ENCODE measurements at places on chromosomes 16 and 17. TPM values are rescaled to one million over a fixed set of nuclear protein-coding genes. Genes with fewer than 3 reads are reported as not detected.

GRCh38 chr17:12673788-12674187 is 8.1 kb downstream of the MYOCD start:
- no peak for DNase-seq

DNA sequence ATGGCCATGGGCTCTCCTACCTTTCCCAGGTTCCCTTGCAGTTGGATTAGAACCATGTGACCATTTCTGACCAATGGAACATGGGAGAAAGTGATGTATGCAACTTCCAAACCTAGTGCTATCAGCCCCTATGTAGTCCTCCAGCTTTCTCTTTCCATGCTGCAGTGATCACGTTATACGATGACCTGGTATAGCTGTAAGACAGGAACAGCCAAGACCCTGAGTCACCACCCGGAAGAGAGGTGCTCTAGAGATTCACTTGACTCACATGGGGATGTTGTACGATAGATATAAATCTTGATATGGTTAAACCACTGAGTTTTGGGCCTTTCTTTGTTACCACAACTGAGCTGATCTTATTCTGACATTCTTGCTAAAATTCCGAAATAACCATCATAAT is 65.1 kb downstream of the NOG start:
- DNase-seq, result no peak

- no peak for DNase-seq
These were observed 111.7 kb downstream of the WWOX start for GRCh38 chr16:78211020-78211599.

DNA sequence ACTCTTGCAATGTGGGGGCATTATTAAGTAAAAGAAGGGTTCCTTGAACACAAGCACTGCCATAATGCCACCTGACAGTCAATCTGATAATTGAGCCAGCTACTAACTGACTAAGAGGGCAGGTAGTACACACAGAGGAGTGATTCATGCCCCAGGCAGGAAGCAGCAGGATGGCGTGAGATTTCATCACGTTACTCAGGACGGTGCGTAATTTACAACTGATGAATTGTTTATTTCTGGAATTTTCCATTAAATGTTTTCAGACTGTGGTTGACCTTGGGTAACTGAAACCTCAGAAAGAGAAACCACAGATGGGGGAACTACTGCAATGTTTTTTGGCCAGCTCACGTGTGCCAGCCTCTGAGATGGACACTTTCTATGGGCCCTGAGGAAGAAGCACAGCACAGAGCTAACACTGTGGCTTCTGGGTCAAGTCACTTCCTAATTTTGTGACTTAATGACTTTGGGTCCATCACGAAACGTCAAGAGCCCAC is 46.7 kb downstream of the C17orf67 start:
- peak; percentile 96 for DNase-seq

GRCh38 chr16:56549161-56549560 is 15.7 kb upstream of the MT4 start:
- DNase-seq, result no peak

DNA sequence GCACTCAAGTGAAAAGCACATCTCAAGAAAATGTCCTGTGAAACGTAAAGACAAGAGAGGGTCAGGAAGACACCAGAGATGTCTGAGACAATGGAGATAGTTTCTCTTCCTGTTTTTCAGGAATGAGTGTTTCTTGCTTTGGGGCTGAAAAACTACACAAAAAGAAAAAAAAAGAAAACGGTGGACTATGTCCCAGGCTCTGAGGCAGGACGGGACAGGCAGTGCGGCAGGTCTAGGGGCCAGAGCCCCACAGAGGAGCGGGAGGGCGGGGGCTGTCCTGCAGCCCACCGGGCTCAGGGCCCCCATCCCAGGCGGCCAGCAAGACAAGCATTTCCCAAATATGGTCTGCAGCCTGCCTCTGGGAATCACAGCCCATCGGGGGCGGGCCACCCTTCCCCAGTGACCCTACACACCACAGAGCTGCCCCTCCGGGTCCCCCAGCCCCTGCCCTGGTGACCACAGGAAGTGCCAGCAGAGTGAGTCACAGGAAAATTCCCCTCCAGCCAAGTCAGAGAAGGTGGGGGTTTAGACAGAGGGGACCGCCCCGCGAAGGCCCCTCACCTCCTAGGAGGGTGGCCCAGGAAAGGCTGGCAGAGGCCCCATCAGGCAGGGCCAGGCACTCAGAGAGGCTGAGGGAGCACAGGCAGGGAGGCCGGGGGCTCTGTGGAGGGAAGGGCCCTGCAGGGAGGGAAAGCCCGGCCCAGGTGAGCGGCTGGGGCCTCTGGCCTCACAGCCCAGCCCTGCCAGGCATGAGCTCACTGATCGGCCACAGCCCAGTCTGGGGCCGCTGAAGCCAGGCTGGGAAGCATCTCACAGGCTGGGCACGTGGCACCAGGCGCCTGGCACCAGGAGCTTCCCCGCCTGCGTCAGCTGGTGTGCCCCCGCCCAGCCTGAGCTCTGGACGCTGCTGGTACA is 6.3 kb downstream of the BCAR1 start:
- DNase-seq, result peak; percentile 98

Gene CBX8
- total RNA-seq, result 5.1 TPM

- DNase-seq, result peak; percentile 38
These were observed 13.9 kb upstream of the KRTAP17-1 start for GRCh38 chr17:41329279-41329948.

Gene CCL3
- total RNA-seq, result not detected

GRCh38 chr16:88999457-89000206 is 22.6 kb upstream of the CBFA2T3 start:
- no peak for DNase-seq

DNA sequence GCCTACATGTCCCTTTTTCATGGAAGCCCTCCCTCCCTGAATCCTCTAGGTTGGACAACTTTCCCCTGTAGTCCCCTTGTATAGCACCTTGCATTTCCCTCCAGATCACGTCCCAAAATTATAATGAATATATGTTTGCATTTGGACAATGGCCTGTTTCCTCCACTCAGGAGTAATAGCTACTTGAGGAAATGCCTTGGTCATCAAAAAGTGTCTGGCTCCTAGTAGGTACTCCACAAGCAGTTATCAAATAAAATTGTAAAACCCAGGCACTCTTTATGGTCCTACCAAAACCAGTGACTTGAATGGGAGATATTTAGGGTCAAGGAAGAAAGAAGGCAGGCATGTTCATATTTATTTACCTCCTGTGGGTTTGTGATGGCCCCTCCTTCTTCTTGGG is 59.6 kb downstream of the RBFOX1 start:
- DNase-seq, result no peak

Gene SLC9A5
- 1.3 TPM for total RNA-seq

GRCh38 chr16:85250147-85250463 is 137.8 kb upstream of the CIBAR2 start:
- DNase-seq, result no peak

DNA sequence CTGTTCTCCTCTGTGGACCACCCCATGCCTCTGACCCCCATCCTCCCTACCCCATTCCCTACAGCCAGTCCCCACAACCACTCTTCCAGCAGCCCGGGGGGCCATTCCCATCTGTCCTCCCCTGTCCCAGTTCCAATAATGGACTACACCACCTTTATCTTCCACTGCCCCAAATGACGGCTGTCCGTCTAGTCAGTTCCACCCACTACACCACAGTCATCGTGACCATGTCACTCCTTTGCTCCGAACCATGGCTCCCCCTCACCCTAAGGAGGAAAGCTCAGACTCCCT is 15.3 kb downstream of the PDP2 start:
- no peak for DNase-seq

- DNase-seq, result no peak
These were observed 8.6 kb downstream of the WDR45B start for GRCh38 chr17:82639628-82640027.

Gene EPOP
- total RNA-seq, result 2.6 TPM

Gene C17orf78
- total RNA-seq, result not detected

GRCh38 chr17:78438271-78438691 is 59.8 kb downstream of the PGS1 start:
- DNase-seq, result no peak

DNA sequence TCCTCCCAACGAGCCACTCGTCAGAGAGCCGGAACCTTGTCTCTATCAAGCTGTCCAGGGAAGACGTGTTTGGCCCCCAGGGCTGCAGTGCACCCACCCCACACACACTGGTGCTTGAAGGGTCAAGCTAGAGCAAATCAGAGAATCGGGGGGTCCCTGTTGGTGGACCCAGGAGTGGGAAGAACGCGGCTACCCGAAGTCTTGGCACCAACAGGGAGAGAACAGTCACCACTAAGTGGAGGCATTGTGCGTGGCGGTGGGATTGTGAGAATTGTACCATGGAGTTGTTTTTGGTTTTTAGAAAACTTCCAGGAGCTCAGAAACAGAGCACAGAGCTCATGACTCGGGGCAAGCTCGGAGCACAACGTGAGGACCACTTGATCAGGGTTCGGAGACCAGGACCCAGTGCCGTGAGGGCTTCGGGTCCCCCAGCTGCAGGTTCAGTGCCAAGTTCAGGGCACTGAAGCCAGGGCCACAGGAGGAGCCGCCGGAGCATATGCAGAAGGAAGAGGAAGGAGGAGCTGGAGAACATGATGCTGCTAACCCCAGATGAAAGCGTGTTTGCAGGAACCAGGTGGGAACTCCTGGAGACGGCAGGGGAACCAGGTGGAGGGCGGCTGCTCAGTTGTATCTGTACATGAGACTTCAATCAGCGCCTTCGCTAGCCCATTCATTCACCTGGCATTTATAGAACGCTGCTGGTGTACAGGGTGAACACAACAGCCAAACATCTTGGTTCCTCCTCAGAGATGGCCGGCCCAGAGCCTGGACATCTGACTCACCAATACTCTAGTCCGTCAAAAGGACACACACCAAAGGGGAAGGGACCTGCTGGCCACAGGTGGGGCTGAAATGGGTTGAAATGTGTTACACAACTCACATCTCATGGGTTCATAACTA is 42.8 kb downstream of the METRNL start:
- no peak for DNase-seq

Gene RND2
- 0.06 TPM for total RNA-seq

Gene CTRB1
- total RNA-seq, result not detected

Gene SLC12A3
- 0.11 TPM for total RNA-seq

- no peak for DNase-seq
These were observed 14.2 kb upstream of the CACNG4 start for GRCh38 chr17:66950325-66950724.

Gene MMP2
- 405 TPM for total RNA-seq

GRCh38 chr17:35627417-35627816 is 40.3 kb downstream of the AP2B1 start:
- no peak for DNase-seq

GRCh38 chr17:51734462-51734861 is 424.1 kb downstream of the CA10 start:
- DNase-seq, result no peak

Gene TBC1D3
- not detected for total RNA-seq

- DNase-seq, result no peak
These were observed 159.5 kb downstream of the CCDC182 start for GRCh38 chr17:57585341-57586195.

- DNase-seq, result no peak
These were observed 557.7 kb upstream of the CDH5 start for GRCh38 chr16:65808790-65809189.

DNA sequence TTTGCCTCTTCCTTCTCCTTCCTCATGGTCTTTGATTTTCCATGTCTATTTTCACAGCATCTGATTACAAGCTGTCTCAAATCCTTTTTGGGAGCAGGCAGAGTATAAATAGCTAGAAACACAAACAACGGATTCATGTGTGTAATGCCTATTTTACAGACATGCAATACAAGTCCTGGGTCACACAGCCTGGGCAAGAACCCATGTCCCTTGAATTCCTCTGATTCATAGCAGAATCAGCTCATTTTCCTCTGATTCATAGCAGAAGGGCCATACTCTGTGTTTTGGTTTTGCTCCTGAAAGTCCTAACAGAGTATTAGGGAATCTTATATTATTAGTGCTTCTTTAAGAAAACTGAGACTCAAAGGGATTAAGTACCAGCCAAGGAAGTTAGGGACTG is 71.3 kb downstream of the IRX5 start:
- DNase-seq, result peak; percentile 45

DNA sequence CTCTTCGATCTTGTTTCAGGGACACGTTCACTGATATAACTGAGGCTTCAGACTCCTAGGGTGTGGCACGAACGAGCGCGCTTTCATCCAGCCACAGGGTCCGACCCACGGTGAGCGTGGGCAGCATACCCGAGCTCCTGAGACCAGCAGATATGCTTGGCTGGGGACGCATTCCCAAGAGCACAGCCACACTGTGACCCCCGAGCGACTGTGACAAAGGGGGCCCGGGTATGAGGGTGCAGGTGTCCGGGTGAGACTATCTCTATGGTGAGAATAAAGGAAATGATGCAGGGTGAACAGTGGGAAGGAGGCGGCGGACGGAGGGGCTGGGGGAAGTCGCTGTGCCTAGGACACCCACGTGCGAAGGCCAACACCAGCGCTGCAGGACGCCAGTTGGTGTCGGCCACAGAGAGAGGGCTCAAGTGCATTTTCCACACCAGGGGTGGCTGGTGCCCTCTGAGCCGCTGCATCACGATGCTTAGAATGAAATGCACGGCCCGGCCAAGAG is 17.6 kb downstream of the RPH3AL start:
- no peak for DNase-seq

GRCh38 chr17:58517928-58518609 is 3.6 kb upstream of the MTMR4 start:
- DNase-seq, result peak; percentile 100

All from LHCN-M2 (cell line).